ENCODE measurements at places on chromosomes 1 and 21.

DNA sequence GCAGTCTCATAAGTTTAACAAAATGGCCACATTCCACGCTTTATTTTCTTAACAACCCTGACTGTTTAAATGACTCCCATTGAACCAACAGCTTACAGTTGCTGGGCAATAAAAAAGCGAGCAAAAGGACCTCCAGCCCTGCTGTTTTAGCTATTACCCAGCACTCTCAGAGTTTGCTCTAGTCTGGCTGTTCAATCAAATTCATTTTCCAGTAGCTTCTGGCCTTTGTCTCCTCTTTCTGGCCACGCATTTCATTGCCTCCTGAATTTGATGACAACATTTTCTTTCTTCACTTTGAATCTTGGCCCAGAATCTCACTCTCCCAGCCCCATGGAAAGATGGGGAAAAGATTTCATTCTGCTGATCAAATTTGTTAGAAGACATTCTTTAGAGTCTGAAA, 44.1 kb upstream of the DOCK7 start:
- no peak for DNase-seq

DNA sequence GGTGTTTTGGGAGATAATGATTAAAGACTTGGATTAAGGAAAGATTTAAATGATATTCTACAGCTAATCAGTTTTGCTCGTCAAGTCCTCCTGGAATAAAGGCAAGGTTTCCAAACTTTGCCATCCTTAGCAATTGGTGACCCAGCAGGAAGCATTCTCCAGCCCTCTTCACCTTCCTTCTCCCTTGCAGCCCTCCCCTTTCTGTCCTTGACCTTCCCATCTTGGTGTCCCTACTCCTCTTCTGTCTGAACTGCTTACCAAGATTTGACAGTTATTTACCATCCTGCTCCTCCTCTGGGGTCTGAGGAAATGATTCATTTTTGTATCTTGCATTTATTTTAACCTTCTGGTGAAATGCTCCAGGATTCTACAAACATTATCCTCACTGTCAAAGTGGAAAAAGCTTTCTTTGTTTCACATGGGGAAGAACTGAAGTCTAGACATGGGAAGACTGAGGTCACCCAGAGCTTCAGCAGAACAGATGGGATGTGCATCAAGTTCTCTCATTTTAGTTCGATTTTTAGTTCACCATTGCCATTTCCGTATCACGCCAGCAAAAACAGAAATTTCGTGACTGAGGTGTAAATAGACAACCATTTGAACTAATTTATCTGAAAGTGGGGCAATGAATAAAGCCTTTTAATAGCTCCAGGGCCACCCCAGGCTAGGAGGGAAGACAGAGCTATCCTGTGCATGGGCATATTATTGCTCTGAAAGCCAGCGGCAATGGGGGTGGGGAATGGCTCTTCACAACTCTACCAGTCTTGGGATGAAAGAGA, 504.4 kb upstream of the PLXNA2 start:
- no peak for DNase-seq

DNA sequence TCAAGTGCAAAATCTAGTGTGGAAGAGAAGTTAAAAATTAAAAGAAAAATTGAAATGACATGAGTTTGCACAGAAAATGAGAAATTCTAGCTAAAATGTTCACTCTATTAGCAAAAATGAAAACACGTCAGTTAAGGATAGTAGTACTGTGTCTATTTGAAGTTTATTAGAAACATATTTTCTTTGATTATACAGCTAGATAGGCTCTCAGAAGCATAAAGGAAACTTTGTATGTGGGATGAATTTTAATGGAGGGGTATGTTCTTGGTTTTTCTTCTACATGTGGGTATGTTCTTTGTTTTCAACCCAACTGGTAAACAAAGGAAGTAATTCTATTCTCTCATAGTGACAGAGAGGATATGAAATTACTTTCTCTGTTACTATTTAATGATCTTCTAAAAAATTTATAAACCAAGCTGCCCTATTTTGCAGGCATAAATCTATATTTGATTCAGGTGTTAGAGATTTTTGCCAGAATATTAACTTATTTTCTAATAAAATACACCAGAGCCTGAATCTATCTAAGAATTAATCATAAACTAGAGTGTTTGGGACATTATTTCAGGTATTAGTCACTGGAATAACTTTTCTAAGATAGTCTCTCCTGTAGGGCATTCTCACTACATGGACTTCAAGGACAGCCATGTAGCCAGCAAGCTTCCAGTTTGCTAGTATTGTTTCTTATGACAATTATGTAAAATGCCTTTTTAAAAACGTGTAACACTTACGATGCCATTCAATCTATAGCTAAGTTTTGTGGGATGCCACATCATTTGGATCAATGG, 15.8 kb downstream of the GPSM2 start:
- DNase-seq = no peak

- no peak for DNase-seq
These were observed 626 bp downstream of the PTP4A2 start for GRCh38 chr1:31937300-31938183.

GRCh38 chr1:175861626-175862367, 118.4 kb upstream of the TNR start:
- DNase-seq = no peak

DNA sequence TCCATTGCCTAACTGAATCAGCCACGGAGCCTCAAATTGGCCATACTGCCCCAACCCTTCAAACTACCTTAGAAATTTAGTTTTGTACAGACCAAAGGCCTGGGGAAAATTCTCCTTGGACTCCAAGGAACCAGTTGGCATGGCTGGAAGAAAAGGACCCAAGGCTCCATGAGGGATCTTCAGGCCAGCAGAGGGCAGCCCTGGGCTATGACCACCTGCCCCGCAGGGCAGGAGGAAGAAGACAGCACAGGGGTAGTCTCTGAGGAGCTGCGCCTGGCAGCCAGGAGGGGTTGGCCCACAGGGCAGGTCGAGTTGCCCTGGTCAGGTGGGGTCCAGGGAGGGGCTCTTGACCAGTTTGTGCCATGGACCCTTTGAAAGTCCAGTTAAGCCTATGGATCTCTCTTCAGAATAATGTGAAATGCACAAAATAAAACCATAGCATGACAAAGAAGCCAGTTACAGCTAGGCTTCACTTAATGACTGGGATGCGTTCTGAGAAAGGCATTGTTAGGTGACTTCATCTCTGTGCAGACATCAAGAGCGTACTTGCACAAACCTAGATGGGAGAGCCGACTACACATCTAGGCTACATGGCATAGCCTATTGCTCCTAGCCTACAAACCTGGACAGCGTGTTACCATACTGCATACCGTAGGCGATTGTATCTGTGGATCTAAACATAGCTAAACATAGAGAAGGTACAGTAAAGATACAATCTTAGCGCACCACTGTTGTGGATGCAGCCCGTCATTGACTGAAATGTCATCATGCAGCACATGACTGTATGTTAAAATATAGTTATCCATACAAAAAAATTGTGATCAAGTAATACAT, 26.1 kb downstream of the CACNA1S start:
- peak; percentile 39 for DNase-seq

DNA sequence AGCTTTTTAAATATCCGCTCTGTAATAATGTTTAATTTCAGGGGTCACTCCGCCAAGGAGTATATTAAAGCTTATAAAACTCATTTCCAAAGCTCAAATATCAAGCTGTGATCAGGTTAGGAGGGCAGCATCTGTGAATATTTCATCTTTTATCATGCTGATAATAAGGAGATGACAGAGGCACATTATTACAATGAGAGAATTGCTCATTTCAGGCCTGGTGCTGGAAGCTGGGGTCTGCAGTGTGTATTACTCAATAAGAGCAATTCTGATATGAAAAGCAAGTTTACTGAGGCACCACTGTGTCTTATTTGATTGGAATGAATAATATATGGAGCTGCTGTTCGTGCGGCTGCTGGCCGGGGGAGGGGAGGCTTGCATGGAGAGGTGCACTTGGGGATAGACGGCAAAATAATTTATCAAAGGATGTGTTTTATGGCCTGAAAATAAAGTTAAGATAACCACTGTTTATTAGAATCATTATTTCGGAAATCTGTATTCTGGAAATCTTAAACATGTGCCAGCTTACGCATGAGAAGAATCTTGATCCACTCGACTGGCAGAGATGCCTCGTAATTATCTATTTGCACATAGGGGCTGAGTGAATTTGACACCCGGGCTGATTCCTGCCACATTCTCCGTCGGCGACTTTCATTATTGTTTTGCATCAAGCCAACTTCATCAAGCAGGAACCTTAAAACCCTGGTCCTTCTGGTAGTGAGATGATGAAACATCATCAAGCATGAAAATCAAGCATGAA, 173.2 kb downstream of the RRAGC start:
- peak; percentile 3 for DNase-seq

GRCh38 chr21:17441370-17441769, 71.5 kb upstream of the CXADR start:
- DNase-seq = no peak

- no peak for DNase-seq
These were observed 51.2 kb downstream of the EXO1 start for GRCh38 chr1:241899210-241899609.

GRCh38 chr1:23343221-23344110, 618 bp downstream of the HNRNPR start:
- DNase-seq = no peak

DNA sequence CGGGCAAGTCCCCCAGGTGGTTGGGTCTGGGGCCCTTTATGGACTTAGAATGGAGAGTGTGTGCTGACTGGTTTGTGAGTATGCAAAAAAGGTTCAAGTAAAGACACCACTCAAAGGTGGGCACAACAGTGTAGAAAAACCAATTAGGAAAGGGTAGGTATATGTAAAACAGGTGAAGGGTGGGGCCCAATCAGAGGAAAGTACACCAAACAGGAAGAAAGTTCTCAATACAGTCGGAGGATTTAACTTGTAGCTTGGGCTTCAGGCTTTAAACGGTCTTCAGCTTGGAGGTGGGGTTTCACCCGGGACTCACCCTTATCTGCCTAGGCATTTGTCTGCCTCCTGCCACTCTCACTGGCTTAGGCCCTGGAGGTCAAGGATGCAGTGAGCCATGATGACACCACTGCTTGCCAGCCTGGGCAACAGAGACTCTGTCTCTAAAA, 6.8 kb upstream of the PUM1 start:
- no peak for DNase-seq

- DNase-seq = peak; percentile 51
These were observed 507.9 kb downstream of the PLA2G4A start for GRCh38 chr1:187336441-187337168.
